Activated CD4-positive, alpha-beta T cell treated with anti-CD3 and anti-CD28 coated beads for 36 hours (primary cell): ENCODE measurements at places on chromosomes 2 and 18.

DNA sequence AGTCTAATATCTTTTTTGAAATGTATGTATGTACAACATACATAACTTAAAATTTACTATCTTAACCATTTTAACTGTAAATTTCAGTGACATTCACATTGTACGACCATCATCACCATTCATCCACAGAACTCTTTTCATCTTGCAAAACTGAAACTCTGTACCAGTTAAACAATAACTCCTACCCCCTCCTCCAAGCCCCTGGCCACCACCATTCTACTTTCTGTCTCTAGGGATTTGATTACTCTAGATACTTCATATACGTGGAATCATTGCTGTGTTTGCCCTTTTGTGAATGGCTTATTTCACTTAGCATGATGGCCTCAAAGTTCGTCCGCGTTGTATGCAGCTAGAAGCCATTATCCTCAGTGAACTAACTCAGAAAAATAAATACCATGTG lies 217.0 kb downstream of the METTL4 start:
- no peak for DNase-seq

DNA sequence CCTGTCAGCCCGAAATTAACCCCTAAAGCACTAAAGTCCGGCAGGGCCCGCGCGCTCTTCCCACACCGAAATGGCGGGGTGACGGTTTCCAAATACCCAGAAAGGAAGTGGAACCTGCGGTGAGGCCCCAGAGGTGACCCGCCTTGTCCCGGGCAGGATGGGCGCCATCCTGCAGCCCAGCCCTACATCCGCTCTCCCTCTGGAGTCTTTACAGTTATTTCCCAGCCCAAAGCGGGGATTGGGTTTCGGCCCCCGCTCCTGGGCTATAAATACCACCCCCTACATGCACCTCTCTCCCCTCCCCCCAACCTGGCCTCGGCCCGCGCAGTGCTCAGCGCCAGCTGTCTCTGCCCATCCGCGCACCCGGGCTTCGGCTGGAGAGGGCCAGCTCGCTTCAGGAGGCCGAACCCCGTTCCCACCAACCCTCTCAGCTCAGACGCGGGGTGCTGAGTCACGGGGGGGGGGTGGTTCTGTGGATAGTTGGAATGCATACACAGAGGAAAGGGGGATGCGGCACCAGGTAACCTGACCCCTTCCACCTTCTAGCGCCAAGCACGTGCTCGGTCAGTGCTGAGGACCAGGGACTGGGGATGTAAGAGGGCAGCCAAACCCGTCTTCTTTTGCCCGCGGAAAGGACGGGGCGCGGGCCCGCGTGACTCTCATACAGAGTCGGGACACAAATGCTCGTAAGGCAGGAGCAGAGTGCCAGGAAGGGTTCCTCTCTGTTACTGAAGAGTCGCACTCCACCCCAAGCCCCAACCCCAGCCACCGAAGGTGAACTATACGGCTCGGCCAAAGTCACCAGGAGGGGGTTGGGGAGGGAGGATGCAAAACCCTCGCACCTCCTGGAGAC lies at the start of gene TUBA4B:
Gene TUBA4B (plus strand): TSS at position 344 of the 853 bp plus-strand sequence. CDS start 165 bp downstream, at position 509.
- peak; percentile 75 for DNase-seq

- no peak for DNase-seq
Observed at GRCh38 chr2:85429213-85429923, 10.9 kb downstream of the SH2D6 start.

DNA sequence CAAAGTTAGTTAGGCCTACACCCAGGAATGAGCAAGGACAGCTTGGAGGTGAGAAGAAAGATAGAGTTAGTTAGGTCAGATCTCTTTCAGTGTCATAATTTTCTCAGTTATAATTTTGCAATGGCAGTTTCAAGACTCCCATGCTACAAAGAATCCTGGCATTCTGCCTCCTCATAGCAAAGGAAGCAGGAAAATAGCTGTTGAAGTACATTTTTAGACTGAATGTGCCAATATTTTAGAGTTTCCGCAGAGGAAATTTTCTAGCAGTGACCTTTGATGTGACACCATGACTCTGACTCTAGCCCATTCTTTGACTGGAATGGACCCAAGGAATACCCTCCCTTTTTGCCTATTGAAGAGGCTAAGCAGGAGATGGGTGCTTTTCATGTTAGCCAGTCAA lies 371.7 kb downstream of the PIK3C3 start:
- DNase-seq: no peak

DNA sequence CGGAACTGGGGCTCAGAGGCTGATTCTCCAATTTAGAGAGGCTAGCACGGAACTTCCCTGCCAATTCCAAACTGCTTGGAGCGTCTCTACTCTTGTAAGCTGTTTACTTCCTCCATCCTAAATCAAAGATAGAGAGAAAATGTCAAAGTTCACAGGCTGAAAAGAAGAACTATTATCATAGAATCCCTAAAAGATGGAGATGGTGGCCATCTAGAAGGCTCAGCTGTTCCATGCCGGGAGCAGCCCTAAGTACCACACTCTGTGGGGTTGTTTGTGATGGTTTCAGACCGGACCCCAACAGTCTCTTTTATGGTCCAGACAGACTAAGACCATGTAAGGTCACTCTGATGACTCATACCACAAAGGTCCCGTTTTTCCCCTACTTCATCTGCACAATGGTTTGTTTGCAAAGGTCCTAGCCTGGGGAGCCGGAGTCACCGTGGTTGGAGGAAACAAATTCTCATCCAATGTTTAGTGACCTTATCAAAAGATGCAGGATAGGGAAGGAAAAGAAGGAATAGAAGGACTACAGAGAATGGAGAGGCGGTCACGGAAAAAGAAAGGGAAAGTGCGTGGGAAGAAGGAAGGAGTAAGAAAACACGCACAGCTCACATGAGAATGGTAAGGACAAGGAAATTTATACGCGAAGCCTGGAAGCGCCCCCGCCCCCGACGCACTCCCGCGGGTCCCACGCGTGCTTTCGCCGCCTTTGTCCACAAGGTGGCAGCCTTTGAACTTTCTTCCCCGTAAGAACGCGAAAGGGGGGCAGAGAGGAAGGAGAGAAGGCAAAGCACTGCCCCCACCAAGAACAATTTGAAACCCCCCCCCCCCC lies 453 bp upstream of the ANTXR1 start:
- DNase-seq: peak; percentile 59

DNA sequence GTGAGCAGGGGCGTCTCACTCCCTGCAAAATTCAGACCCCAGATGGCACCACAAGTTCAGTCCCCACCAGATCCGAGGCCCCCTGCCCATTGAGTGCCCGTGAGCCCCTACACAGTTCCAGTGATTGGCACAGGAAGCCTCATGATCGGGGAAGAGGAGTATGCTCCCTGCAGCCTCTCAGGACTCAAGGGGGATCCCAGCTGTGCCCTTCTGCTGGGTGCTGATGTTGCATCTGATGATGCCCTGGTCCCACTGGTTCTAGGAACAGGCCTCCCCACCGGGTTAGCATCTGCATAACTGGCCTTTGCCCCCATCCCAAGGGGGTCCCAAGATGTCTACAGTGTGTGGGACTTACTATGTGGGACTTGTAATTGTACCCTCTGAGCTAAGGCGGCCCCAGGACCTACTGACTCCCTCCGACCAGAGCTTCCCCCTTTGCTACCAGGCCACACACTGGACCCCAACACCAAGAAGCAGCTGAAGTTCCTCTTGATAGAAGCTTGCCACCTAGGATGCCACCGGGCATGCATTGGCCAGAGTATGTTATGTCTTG lies 8.6 kb downstream of the ALPG start:
- DNase-seq: no peak

GRCh38 chr2:24304098-24304497 lies 56.2 kb downstream of the ITSN2 start:
- no peak for DNase-seq

GRCh38 chr2:27170581-27171337 lies 22.0 kb downstream of the TCF23 start:
- no peak for DNase-seq

DNA sequence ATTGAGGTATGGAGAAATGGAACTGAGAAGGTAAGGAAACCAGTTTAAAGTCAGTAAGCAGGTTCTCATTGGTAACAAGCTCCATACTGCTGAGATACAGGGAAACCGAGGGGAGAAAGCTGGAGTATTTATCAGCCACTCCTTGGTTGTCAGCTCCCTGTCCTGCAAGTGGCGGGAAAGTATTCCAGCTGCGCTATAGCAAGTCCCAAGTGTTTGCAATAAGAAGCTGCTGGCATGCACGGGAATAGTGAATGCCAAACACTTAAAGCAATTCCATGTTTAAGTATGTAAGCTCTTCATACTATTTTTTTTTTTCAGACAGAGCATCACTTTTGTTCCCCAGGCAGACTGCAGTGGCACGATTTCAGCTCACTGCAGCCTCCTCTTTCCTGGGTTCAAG lies 1601.1 kb downstream of the SUCLG1 start:
- DNase-seq: no peak

GRCh38 chr18:32299484-32299883 lies 109.6 kb downstream of the MEP1B start:
- DNase-seq: no peak

GRCh38 chr2:32166115-32166574 lies 481 bp downstream of the SLC30A6 start:
- DNase-seq: no peak

DNA sequence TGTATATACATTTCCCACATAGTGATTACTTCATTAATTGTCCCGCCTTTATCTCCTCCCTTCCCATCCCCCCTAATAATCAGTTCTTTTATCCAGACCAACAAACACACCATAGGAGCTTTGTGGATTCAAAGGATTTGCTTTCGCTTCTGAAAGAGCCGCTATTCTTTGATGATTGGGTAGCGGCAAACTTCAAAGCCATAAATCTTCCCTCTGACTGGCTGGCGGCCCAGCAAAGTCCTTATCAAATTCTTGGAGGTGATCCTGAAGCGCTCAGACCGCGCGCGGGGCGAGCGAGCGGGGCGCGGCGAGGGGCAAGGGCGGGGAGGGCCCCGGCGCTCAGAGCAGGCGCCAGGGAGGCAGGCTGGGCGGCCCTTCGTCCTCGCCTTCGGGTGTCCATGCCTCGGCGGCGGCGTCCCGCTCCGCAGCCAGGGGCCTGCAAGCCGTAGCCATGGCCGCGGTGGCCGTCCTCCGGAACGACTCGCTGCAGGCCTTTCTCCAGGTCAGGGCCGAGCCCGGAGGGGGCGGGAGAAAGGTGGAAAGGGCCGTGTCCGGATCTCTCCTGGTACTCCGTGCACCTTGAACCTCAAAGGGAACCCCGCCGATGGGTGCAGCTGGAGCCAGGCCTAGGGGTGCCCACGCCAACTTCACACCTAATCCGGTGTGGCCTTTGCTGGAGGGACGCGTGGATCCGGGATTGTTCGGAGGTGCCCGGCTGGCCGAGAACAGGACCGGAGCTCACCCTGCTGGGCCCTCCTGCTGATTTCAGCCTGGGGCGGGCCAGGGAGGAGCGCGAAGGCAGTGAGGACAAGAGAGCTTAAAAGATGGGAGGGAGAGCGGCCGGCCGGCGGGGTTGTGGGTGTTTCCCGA lies at the start of gene SP5:
Gene SP5 (plus strand): TSS at position 276 of the 870 bp plus-strand sequence. CDS start 176 bp downstream, at position 452.
- peak; percentile 48 for DNase-seq

DNA sequence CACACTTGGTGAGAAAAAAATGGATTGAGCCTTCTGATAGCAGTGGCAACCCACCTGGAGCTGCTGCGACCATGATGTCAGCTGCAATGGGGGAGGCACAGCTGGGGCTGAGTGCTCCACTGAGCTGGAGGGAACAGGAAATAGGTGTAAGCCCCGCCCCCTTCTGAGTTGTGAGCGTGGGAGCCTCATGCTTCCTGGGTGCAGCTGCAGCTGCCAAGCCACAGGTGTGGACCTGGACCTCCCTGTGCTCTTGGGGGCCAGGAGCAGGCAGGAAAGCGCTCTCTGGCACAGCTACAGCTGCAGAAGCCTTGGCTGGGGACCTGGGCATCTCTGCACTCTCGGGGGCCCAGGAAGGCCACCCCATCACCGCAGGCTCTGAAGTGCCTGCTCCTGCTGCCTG lies 970.6 kb downstream of the DCDC2C start:
- DNase-seq: peak; percentile 52

- DNase-seq: no peak
Observed at GRCh38 chr2:155384555-155385123, 686.1 kb downstream of the KCNJ3 start.

- no peak for DNase-seq
Observed at GRCh38 chr2:46954951-46955571, 39.5 kb upstream of the MCFD2 start.

GRCh38 chr2:29522951-29523669 lies 398.3 kb downstream of the ALK start:
- DNase-seq: no peak

DNA sequence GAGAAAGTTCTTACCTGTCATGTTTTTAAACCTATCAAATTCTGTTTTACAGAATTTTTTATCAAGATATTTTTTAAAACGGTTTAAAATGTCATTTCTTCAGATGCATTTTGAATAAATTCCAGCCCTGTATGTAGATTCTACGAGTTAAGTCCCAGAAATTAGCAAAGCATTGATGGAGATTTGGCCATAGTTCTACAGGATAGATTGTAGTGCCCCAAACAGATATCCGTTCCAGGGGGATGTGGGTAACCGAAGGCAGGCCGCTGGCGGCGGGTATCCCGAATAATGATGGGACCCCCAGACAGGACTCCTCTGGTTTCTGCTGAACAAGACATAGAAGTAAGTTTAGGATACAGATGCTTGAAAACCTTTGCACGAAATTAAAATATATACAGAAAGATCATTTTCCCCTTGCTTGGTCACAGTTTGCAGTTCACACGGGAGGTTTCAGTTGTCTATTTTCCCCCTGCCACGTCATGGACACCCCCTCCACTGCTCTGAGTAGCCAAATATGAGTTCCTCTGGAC lies 755 bp downstream of the NOL4 start:
- DNase-seq: no peak

- DNase-seq: no peak
Observed at GRCh38 chr2:51290725-51291124, 258.8 kb upstream of the NRXN1 start.

- DNase-seq: no peak
Observed at GRCh38 chr18:11002796-11003195, 146.6 kb downstream of the PIEZO2 start.

- DNase-seq: no peak
Observed at GRCh38 chr2:220219371-220219770, 591.9 kb downstream of the SLC4A3 start.

- DNase-seq: no peak
Observed at GRCh38 chr2:120321721-120322284, 24.1 kb upstream of the INHBB start.

- DNase-seq: no peak
Observed at GRCh38 chr2:231955758-231956472, 5.6 kb upstream of the DIS3L2 start.

DNA sequence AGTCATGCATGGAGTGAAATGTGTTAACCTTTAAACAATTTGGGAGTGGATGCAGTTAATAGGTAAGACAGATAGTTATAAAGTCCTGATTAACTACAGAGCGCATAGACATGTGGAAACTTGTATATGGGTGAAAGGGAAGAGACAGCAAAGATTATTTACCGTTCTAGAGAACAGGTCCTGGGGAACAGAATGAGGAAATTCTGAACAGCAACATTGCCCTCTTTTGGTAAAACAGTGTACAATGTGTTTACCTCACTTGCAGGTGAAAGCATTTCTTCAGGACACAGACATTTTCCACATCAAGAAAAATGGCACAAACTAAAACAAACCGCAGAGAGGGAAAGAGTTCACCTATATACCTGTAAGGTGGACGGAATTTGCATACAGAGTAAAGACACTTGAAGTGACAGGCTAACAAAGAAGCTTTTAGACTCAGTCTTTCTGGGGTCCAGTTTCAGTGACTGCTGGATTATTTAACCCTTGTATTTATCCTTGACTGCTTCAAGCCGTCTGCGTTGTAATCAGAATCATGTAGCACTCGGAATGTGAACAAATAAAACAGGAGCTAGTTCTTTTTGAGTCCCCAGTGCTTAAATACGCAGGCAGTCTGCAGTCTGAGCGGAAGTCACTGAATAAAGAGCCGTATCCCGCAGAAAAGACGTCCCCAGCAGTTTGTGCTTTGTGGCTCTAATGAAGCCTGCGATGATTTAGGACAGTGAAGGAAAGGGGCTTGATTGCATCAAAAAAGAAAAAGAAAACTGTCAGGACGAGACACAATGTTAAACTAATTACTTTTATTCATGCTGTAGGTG lies 364.8 kb upstream of the GALNT5 start:
- DNase-seq: no peak
